NCI-H1436 treated with DMSO at 0.1 percent for 48 hours (cell line): ENCODE measurements at places on chromosomes 7 and 10.

GRCh38 chr10:16509996-16510395 lies 11.7 kb downstream of the C1QL3 start:
- no peak for DNase-seq

- no peak for DNase-seq
Measured at GRCh38 chr10:62614389-62615157, 189.9 kb upstream of the ADO start.

DNA sequence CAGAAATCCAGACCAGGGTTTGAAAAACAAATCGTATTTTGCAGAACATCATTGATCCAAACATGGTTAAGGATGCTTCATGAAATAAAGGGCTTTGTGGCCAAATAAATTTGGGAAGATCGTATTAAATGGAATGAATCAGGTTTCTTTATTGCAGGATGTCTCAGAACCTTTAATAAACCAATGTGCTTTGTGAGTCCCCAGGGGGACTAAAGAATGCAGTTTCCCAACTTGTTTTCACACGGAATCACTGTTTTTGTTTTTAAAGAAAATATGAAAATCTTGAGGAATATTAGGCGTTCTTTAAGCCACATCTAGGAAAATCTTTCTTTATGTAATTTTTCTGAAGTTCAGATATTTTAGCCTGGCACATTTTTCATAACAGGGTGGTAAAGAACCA lies 16.8 kb upstream of the CCDC172 start:
- DNase-seq: no peak

DNA sequence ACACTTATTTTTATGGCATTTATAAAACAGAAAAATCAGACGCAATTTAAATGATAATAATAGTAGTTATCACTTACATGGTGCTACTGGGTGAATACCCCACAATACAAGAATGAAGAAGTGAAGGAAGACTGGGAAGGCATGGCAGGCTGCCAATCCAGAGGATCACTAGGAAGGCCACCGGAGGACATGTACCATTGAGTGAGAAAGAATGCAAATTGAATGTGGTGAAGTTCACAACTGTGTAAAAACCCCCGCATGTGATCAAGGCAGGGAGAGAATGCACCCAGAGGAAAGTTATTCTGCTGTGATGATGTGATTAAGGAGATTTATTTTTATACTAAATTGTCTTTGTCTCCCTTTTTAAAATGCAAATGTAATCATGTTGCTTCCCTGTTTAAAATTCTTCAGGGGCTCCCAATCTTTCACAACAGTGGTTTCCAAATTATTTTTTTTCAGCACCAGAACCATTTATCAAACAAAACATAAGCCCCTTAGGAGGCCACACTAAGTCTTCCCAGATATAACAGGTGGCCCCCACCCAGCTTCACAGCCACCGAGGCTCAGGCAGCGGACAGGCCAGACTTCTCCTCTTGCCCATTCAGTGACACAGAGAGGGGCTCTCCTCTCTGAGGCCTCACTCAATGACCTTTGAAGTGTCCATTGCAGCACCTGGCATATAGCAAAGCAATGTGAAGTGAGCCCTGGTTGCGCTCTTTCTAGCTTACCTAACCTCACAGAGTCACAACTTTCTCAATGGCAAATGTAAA lies 59.6 kb downstream of the FRMPD2 start:
- DNase-seq: no peak

- DNase-seq: no peak
Measured at GRCh38 chr10:97765201-97765600, 6.6 kb downstream of the SFRP5 start.

GRCh38 chr7:311796-312195 lies 21.8 kb downstream of the FOXL3 start:
- DNase-seq: no peak

- DNase-seq: no peak
Measured at GRCh38 chr10:5481121-5481520, 18.2 kb downstream of the CALML5 start.

- no peak for DNase-seq
Measured at GRCh38 chr10:76119036-76119435, 687.6 kb downstream of the LRMDA start.

- no peak for DNase-seq
Measured at GRCh38 chr10:127740596-127740995, 3.6 kb downstream of the FOXI2 start.

DNA sequence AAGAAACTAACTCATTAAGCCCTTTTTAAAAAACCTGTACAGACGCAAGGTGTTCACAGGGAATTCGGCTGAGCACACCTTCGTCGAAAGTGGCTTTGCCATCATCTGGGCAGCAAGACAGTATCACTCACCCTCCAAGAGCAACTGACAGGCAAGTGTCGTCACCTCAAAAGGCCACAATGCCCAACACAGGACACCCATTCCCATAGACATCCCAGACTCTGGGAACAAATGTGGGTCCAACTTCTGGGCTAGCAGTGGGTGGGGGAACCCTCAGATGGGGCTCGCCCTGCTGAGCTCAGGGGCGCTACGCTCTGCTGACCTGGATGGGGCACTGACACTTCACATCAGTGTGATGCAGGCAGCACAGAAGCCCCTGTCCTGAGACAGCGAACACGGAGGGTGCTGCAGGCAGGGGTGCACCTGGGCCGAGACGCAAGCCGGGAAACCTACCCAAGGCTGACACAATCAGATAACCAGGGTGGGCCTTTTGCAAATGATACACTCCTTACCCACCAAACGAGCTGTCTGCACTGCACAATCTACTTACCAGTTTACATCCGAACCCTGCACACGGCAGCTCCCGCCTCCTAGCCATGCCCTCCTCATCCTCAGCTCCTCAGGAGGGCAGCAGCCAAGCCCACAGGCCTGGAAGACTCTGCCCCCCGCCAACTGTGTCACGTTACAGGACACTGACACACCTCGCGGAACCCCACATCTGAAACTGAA lies 1.7 kb downstream of the DIP2C start:
- no peak for DNase-seq

GRCh38 chr7:71716690-71717089 lies 584.7 kb downstream of the GALNT17 start:
- no peak for DNase-seq

DNA sequence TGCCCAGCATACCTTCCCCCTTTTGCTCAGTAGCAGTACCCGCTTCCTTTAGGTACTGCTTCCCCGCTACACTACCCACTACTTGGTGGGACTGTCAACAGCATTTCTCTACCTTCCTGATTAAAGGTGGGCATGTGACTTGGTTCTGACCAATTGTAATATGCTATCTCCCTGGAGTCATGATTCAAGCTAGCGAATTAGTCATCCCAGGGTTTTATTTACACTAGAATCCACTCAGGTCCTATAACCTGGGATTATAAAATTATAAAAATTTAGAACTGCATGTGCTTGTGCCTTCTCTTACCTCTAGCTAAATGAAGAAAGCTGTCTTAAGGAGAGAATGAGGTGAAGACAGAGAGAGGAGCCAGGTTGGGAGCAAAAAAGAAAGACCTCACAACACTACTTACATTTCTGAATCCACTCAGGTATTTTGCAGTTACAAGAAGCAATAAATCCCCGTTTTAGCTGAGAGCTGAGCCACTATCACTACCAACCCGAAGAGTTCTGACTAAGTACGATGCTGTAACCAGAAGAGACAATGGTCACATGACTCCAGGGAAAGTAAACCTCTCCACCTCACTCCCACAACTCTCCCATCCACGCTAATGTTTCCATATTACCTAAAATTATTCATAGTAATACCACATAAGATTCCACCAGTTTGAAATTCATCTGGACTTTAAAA lies 9.7 kb downstream of the GBX1 start:
- no peak for DNase-seq

DNA sequence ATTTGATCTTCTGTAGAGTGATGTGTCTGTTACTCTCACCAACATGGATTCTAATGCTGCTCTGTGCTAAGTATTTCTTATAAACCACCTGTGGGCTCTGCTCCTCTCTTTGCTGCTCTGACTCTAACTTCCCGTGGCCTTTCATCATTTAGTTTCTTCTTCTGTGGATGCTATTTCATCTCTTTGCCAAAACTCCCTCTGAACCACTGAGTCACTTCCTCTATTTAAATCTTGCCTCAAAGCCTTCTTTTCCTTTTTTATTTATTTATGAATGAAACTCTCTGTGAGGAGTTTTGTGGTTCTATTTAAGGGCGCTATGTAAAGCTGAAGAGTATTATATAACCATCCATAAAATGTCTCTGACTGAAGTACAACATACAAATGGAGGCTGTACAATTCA lies 538.5 kb downstream of the SUGCT start:
- DNase-seq: no peak

- DNase-seq: no peak
Measured at GRCh38 chr10:80400136-80400804, 8.1 kb upstream of the PRXL2A start.
